ENCODE measurements at places on chromosomes 2 and 18. TPM values are rescaled to one million over a fixed set of nuclear protein-coding genes. Genes with fewer than 3 reads are reported as not detected.
A peak's percentile ranks its signal among the peaks of the same experiment; 100 is the strongest.

GRCh38 chr2:196128749-196129148, 42.6 kb downstream of the STK17B start:
- DNase-seq, result no peak

DNA sequence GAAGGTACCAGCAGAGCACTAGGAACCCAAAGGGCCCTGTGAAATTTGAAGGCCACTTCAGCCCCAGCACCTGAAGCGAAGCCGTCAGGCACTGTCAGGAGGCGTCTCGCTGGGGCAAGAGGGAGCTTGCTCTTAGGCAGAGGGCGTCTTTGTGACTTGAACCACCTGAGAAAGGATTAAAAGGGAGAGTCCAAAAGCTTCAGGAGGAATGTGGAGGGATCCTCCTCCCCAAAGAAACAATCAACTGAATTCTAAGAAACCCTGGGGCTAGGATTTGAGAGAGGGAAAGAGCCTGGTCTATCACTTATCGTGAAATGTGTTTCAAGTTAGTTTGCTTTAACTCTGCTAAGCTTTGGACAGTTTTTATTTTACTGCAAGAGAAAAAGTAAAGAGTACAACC, 324.9 kb upstream of the SOX11 start:
- no peak for DNase-seq

DNA sequence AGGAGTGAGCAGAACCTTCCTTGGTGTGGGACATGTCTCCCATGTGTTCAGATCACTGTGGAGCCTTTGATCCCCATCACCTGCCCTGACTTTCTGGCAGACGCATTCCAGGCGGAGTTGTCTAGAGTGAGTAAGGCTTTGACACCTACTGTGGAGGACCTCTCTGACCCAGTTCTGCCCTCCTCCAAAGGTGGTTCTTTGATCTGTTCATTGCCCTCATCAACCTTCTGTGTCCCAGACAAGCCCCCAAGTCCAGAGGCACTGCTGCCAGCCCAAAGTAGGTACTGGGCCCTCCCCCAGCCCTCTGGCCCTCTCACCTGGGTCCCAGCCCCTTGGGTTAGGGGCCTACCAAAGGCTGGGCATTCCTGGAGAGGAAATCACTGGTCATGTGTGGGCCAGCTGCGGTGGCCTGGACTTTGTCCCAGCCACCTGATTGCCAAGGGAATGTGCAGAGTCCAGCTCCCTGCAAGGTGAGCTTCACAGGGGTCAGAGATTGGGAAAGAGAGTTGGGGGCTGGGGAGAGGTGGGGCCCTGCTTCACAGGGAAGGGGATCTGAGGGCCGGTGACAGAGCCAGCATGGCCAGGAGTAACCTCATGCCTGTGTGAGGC, 12.1 kb upstream of the FAHD2A start:
- DNase-seq, result no peak

- peak; percentile 38 for DNase-seq
Observed at GRCh38 chr2:117832905-117833613, 18.6 kb downstream of the DDX18 start.

DNA sequence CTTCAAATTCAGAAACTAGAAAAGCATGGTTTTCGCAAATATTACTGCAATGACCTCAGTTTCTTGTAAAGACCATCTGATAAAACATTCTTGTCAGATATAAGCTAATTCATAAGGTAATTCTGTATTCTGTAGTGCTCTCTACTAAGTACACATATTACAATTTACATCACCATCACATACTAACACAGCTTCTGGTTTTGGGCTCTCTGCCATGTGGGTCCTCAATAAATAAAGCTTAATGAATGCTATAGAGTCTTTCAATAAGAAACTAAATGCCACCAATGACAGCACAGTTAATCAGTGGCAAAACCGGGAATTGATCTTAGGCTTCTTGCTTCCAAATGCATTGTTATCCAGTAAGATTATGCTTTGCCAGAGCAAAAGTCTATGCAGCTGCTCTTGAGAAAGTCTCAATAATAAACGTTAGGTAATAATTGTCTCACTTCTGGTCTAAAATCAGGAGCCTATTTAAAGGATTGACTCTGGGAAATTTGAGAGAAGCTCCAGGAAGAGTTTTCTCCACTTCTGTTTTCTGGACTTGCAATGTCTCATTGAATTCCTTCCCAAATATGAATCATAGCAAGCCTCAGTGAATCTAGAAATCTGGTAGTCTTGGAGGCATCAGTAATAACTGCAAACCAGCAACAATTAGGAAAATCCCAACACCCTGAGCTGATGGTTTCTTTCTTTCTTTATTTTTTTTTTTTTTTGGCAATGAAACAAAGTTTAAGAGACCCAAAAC, 67.9 kb upstream of the RAPGEF4 start:
- DNase-seq, result no peak

DNA sequence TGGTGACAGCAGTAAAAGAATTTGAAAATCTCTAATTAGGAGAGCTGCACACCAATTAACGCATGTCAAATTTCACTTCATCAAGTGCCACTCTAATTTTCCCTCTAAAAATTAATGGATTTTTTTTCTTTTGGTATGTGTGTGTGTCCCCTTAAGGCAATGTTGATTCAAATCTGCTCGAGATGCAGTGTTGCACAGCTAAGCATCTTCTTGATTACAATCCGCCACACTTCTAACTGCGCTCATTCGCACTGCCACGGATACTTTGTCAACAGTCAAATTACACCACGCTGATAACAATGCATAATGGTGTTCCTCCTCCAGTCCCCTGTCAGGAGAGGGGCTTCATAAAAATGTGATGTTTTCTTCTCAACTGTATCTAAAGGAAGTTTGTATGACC, 261.4 kb downstream of the MEIS1 start:
- no peak for DNase-seq

DNA sequence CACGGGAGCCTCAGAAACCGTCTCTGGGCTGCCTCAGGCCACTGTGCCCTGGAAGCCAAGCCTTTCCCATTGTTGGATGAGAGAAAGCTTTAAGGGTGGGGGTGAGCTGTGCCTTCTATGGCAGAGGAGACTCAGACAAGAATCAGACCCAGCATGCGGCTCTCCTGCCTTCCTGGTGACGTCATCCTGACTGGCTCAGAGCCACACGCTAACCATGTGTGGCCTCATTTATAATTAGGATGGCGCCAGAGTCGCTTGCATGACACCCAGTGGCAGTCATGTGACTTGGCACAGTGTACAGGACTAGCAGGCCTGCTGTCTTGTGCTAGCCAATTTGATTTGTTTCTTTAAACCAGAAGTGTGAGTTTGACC, 99.1 kb downstream of the SH3BP4 start:
- DNase-seq, result no peak

DNA sequence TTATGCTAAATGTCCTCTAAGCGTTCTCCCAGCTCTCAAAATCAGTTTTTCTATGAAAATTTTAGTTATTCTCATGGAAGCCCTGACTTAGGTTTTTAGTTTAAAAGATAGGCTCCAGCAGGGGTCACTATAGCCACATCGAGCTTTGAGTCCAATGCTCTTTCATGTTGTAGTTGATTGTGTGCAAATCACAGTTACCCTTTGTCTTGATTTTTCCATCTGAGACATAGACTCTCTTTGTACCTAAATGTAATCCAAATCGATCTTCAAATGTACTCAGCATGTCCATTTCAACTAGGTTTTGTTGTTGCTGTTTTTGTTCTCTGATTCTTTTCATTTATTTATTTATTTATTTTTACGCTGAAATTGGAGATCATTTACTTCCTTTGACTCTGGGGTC, 26.4 kb upstream of the MSTN start:
- DNase-seq, result peak; percentile 57

DNA sequence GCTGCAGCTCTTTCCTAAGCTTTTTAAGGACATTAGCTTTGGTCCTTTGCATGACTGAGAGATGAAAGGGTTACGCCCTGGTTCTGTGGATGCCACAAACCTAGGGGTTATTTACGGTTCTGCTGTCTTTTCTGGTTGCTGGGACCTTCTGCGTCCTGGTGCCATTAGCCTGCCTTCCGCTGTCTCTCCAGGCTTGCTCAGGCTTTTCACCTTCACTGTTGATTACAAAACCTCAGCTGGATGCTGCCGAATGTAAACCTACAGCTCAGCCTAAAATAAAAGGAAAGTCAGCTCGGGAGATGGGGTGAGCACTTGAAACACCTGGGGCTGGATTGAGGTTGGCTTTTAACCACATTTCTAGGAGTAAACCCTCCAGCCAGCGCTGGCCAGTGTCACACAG, 130.9 kb upstream of the ARHGAP28 start:
- DNase-seq, result no peak

GRCh38 chr2:162424816-162425215, 80.9 kb downstream of the GCA start:
- no peak for DNase-seq

GRCh38 chr2:4618141-4618540, 914.8 kb downstream of the DCDC2C start:
- no peak for DNase-seq

GRCh38 chr2:126370201-126370600, 285.8 kb upstream of the GYPC start:
- no peak for DNase-seq

- no peak for DNase-seq
Observed at GRCh38 chr18:45353530-45353929, 261.7 kb upstream of the SLC14A2 start.

- peak; percentile 28 for DNase-seq
Observed at GRCh38 chr2:43225093-43225787, 1.2 kb downstream of the ZFP36L2 start.

- no peak for DNase-seq
Observed at GRCh38 chr18:57648414-57648813, 26.8 kb upstream of the NARS1 start.

- DNase-seq, result no peak
Observed at GRCh38 chr18:65822826-65823225, 72.0 kb downstream of the CDH7 start.

GRCh38 chr2:172063446-172063845, 21.9 kb upstream of the DLX1 start:
- DNase-seq, result no peak

- DNase-seq, result no peak
Observed at GRCh38 chr18:33928231-33928630, 296.5 kb downstream of the NOL4 start.

DNA sequence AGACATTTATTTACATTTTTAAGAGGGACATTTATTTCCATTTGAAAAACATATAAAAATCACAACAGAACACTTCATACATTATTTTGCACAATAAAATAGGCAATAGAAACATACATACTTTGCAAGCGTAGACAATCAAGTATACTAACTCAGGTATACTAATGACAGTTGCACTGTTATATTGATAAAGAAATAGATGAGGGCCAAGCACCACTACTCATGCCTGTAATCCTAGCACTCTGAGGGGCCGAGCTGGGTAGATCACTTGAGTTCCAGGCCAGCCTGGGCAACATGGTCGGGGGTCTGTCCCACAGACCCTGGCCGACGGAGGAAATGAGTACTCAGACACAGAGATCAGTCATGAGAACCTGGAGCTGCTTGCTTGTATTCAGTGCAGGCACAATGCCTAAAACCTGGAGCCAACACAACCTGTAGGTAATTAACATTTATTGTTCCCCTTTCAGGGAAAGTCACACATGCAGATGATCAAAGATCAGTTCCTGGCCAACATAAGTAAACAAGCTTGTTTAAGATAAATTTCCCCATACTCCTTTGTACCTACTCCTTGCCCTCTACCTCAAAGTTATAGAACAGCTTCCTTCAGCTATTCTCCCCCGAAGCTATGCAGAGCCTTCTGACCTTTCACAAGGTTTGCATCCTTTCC, 1960.2 kb downstream of the SUCLG1 start:
- no peak for DNase-seq

- DNase-seq, result no peak
Observed at GRCh38 chr2:11292464-11293255, 51.8 kb downstream of the ROCK2 start.

GRCh38 chr18:38368246-38368645, 802.6 kb upstream of the CELF4 start:
- no peak for DNase-seq

GRCh38 chr2:110871637-110872036, 139.3 kb downstream of the ACOXL start:
- DNase-seq, result no peak

GRCh38 chr18:24003903-24004640, 10.5 kb upstream of the TTC39C start:
- no peak for DNase-seq

- DNase-seq, result no peak
Observed at GRCh38 chr2:68214381-68214780, 38.0 kb downstream of the PPP3R1 start.

- no peak for DNase-seq
Observed at GRCh38 chr2:43490252-43490786, 105.5 kb downstream of the THADA start.

DNA sequence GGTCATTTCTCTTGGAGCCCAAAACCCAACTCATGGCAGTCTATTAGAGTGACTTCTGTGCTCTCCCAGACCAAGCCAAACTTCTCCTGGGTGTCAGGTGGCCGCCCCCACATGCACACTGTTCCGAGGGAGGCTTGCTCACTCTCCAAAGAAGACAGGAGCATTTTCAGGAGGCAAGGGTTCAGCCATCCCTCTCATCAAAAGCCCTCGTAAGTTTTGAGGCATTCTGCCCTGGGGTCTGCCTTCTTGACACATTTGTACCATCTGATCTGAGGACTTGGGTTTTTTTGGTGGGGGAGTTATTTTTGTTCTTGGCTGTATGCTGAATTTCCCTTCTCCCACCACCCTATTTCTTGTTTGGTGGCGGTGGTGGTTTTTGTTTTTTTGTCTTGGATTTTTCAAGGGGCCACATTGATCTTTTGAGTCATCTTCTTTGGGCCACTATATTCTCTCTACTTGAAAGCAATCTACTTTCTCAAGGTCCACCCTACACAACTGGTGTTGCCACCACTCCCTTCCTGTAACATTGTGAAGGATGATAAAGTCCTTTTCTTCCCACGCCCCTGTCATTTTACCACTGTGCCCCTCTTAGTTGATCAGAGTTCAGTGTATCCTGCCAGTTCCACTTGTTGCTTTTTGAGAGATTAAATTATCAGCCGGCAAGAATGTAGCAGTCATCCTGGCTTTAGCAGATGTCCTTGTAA, 255.8 kb downstream of the CYP26B1 start:
- no peak for DNase-seq

DNA sequence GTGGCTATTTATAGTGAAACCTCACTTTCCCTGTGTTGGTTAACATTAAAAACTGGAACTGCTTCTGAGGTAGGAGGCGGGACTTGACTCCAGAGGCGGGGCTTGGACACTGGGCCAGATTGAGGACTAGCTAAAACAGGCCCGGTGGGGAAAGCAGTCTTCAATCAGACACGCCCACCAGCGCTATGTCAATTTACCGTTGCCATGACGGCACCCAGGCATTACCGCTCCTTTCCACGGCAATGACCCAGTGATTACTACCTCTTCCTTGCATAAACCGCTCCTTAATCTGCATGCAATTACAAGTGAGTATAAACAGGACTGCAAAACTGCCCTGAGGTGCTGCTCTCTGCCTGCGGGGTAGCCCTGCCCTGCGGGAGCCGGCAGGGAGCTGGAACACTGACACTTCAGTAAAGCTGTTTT, 35.3 kb downstream of the LRRFIP1 start:
- peak; percentile 68 for DNase-seq

The HOXD13 gene
- total RNA-seq, result not detected

The MBD5 gene
- total RNA-seq, result 59.3 TPM

The CHST9 gene
- total RNA-seq, result 4.7 TPM

The AQP12B gene
- not detected for total RNA-seq

The EML6 gene
- total RNA-seq, result 0.90 TPM

The TDRD15 gene
- total RNA-seq, result 0.05 TPM

The SLC25A12 gene
- total RNA-seq, result 9.7 TPM

The CIAO1 gene
- 63.7 TPM for total RNA-seq

The CRYGC gene
- total RNA-seq, result not detected

The IL1RN gene
- not detected for total RNA-seq

The SH3RF3 gene
- 12.8 TPM for total RNA-seq

The C2orf92 gene
- total RNA-seq, result 15.1 TPM

The GPAT2 gene
- 0.15 TPM for total RNA-seq

The ACKR3 gene
- total RNA-seq, result 24.8 TPM

The MC5R gene
- total RNA-seq, result 0.56 TPM

The HOXD4 gene
- total RNA-seq, result 3.5 TPM

The SCN7A gene
- 6.3 TPM for total RNA-seq

The NOSTRIN gene
- not detected for total RNA-seq

The KIAA2012 gene
- 0.08 TPM for total RNA-seq
